ENCODE measurements at places on chromosomes 2 and 18. TPM values are rescaled to one million over a fixed set of nuclear protein-coding genes. Genes with fewer than 3 reads are reported as not detected.

GAD1 gene
- 58.2 TPM for total RNA-seq

DNA sequence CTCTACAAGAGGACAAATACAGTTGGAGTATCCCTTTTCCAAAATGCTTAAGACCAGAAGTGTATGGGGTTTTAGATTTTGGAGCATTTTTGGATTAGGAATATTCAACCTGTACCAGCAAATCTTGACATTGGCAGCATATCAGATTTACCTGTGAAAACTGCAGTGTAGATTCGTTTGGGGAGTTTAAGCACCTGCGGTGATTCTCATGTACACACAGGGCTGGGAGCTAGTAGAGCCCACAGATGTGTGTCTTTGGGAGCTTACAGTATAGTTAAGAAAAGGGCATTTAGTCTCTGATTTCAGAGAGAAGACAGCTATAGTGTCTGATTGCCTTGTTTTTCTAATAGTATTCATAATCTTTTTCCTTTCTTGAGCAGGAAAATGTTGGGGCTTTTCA, 30.1 kb downstream of the PTCD3 start:
- DNase-seq, result no peak

GRCh38 chr18:73331212-73331772, 463.5 kb upstream of the NETO1 start:
- no peak for DNase-seq

DNA sequence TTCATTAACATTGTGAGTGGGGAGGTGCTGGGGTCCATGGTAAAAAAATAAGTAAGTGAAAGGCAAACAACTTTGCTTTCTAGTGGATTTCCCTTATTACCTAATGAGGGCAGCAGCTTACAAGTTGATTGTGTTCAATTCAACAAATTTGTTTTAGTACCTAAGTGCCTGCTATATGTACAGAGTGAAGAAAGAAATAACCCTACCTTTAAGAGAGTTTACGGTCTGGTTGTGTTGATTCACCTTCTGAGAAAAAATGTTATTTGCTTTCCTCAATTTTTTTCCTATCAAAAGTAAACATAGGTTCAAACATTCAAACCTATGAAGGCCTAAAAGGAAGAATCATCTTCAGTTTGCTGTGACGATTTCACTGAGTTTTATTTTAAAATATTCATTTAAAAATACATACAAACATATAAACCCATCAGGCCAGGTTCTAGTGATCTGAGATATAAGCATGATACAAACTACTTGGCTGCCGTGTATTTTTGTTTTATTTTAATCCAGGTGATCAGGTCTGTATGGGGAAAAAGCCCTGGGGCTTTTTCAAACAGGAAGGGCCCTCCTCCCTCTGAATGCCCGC, 1.5 kb upstream of the SPTBN1 start:
- DNase-seq, result no peak

GRCh38 chr18:64720781-64721464, 572.0 kb upstream of the LINC00305 start:
- DNase-seq, result no peak

- no peak for DNase-seq
Observed at GRCh38 chr2:162164802-162165201, 12.8 kb upstream of the GCG start.

GRCh38 chr18:54792079-54792478, 36.2 kb upstream of the RAB27B start:
- DNase-seq, result no peak

DNA sequence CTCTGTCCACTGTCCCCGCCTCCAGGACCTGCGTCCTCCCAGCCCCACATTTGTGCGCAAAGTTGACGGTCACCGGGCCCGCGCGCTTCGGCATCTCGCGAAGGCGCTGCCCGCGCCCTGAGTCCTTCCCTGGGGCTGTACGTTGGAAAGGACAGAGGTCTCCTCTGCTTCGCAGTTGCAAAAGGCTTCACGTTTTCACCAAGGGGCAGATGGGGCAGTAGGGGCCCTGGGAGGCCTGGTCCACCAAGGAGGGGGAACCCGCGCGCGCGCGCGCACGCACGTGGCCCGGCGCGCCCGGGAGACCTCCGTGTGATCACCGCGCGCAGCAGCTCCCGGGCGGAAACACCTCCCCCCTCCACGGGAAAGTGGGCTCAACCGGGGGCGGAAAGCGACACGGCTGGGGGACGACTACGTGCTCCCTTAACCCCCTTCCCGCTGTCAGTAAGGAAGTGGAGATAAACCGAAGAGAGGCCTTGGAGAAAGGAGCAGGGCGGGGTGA, 21.9 kb downstream of the TEX44 start:
- DNase-seq, result peak; percentile 80

- no peak for DNase-seq
Observed at GRCh38 chr2:28102455-28102874, 211.9 kb downstream of the BABAM2 start.

MALL gene
- 0.94 TPM for total RNA-seq

DNA sequence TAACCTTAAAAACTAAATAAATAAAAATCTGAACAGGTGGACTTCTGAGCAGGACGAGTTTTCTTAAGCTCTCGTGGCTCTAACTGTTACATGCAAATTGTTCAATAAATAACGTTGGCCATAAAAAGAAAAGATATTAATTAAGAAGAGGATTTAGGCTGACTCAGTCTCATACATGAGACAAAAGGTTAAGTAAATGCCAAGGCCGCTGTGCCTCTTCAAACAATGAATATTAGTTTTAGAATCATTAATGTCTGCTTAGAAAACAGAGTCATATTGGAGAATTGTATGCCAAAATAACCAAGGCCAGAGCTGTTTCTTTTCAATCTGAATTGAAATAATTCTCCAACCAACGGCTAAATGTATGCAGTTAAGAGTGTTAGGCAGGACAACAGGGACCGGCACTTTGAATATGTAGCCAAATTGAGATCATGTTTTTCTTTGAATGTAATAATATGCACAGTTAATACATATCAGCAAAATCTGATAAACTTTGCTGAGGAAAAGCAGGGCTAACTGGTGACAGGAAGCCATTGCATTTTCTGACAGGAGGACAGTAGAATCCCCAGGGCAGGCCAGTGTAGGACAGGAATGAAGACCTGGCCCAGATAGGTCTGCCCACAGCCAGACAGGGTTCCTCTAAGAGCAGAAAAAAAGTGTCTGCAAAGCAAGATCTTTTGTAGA, 1041.4 kb upstream of the FANCL start:
- DNase-seq, result no peak

DNA sequence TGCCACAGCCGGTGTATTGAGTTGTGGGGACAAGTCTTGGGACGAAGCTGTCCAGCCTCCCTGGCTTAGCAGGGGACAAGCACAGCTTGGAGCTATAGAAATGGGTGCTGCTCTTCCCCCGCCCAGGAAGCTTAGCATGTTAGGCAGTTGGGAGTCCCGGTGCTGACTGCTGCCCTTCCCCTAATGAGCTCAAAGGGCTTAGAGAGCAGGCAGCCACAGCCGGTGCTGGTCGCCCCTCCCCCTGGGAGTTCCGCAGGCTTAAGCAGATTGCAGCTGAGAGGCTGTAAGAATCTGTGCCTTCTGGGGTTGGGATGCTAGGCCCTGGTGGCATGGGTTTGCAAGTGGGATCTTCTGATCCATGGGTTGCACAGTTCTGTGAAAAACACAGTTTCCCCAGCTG, 237.3 kb downstream of the DCDC2C start:
- DNase-seq, result no peak

DNA sequence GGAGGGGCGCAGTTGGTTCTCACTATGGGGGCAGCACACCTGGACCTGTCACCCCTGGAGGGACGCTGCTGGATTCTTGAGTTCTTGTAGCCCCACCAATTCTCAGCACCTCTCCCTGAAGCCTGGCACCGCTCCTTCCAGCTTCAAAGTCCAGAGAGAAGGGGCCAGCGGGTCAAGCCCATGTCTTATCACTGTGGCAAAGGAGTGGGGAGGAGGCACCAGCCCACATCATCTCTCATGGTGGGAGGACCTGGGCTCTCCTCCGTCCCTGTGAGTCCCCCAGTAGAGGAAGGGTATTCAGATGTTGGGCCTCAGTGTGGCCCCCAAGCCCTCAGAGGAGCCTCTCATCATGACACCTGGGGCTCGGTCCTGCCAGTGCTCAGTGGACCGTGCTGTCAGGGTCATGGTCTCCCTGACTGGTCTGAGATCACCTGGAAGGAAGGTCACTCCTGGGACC, 67.4 kb downstream of the HS1BP3 start:
- DNase-seq, result no peak

IL18RAP gene
- total RNA-seq, result 0.16 TPM

- DNase-seq, result no peak
Observed at GRCh38 chr18:55268151-55268601, 308.9 kb upstream of the CCDC68 start.

- DNase-seq, result peak; percentile 8
Observed at GRCh38 chr18:65753520-65753919, 2.7 kb downstream of the CDH7 start.

GRCh38 chr2:238260883-238261282, 21.0 kb upstream of the HES6 start:
- DNase-seq, result no peak

NCKAP5 gene
- total RNA-seq, result 14.0 TPM

DNA sequence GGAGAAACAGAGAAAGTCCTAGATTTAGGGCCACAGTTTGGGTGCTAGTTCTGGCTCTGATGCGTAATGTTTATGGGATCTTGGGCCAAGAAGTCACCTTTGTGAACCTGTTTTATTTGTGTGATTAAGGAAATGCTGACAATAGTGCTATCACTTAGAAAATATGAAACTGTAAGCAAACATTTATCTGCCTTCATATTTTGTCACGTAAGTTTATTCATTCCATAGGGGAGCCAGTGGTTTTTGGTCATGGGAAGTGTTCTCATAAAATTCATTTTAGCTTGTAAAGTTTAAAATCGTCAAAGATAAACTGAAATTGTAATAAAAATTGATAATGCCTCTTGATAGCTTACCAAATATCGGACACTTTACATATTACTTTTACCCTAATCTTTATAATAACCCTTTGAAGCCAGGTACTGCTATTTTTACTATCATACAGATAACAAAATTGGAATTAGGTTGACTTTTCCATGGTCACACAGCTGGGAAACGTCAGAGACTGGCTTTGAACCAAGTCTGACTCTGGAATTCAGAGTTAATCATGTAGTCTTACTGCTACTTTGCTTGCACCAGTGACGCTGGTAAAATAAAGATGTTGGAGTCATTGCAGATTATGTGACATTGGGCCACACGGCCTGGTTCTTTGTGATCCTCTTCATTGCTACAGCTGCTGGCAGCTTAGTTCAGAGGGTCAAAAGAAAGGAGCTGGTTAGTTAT, 99.7 kb downstream of the ICA1L start:
- no peak for DNase-seq

DNA sequence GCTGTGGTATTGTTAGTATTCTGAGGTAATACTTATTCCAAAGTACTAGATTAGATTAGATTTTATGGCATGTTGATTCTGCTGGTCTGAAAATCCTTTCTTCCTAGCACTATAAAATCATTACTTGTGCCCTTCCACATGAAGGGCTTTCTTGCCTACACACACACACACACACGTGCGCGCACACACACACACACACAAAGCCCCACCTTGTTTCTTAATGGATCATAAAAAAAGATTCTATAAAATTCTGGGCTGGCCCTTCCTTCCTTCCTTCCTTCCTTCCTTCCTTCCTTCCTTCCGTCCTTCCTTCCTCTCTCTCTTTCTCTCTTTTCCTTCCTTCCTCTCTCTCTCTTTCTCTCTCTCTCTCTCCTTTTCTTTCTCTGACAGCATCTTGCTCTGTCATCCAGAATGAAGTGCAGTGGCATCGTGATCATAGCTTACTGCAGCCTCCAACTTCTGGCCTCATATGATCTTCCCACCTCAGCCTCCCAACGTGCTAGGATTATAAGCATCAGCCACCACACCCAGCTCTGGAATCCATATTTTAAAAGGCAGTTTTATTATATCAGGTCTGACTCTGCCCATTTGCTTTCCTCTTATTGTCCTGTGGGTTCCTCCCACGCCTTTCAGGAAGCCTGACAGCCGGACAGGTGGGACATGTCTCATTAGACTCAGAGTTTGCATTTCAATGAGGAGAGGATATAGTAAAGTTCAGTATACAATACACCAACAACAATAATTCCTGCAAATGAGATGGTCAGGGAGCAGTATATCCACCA, 321.1 kb downstream of the PIK3C3 start:
- DNase-seq, result no peak

DNA sequence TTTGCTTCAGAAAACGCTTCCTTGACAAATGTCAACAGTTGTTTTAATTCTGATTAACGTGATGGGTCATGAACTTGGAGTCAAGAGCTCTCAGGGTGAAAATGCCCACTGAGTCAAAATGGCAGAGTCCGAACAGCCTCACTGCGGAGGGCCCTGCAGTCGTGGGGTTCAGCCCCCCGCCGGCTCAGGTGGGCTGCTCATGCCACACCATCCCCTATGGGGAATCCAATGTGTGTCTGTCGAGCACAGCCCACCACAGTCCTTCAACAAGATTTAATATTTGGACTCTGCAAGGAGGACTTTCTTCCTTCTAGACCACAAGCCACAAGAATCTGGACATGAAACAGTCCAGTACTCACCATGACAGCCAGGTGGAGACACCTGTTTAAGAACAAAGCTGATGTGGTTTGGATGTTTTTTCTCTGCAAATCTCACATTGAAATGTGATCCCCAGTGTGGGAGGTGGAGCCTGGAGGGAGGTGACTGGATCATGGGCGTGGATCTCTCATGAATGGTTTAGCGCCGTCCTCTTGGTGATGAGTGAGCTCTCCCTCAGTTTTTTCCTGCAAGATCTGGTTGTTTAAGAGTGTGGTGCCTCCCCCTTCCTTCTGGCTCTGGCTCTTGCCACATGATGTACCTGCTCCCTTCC, 201.0 kb downstream of the NDUFA10 start:
- DNase-seq, result no peak

- no peak for DNase-seq
Observed at GRCh38 chr2:210252699-210253606, 27.7 kb upstream of the ACADL start.
